ENCODE measurements at places on chromosomes 13 and 19. TPM values are rescaled to one million over a fixed set of nuclear protein-coding genes. Genes with fewer than 3 reads are reported as not detected.

- no peak for DNase-seq
Observed at GRCh38 chr13:30714629-30715371, 20.5 kb upstream of the ALOX5AP start.

DNA sequence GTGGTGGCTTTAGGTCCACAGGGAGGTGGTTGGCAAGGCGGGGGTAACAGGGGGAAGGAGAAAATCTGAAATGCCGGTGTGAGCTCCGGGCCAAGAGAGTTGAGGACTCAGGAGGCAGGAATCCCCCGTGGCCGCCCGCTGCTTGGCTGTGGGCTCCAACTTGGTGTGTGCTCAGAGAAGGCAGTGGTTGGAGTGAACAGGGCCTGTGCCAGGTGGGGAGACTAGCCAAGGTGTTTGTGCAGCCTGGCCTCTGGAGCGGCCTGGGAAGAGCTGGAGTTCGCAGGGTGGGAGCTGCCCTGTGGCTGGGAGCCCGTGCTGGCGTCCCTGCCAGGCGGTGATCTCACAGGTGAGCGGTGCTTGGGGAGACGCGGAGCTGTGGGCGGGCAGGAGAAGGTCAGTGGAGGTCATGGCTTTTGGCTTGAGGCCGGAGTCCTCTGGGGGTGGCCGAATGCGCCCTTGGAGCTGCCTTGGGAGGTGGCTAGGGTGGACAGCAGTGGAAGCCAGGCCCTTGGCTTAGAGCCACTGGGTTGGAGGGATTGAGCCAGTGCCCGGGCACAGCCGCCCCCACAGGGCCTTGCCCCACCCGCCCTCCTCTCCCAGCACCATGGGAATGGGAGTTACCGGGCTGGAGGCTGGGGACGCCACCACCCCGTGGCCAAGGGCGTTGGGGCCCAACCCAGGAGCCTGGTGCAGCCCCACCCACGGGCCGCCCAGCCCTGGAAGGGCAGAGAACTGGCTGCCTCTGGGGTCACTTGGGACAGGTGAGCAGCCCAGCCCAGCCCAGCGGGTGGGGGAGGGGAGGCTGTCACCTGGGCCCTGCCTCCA is 7.1 kb upstream of the CIRBP start:
- DNase-seq, result no peak

DNA sequence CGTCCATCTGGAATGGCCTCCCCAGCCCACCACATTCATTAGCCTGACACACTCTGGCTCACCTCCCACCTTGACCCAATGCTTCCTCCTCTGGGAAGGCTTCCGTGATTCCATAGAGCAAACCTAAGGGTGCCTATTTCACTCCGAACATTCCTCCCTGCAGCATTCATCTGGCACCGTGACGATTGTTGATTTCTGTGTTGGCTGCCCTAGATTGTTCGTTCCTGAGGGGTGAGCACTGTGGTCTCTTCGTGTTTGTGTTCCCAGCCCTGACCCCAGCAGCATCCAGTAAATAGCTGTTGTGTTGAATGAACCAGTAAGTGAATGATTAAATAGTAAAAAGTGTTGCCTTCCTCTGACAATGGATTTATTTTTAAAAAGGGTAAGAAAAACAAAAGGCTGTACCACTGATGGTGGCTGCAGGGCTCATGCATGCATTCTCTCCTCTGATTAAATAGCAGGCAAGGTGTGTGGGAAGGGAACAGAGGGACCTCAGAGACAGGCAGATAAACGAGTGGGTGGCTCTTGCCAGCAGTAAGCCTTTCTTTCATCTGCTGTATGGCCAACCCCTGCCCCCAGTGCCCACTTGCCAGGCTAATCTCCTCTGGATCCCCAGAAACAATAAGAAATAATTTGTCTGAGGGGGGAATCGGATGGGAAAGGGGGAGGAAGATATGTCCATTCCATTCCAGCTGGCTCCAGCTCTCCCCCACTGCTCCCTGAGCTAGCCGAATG is 48.4 kb upstream of the CACNA1A start:
- DNase-seq, result no peak

DNA sequence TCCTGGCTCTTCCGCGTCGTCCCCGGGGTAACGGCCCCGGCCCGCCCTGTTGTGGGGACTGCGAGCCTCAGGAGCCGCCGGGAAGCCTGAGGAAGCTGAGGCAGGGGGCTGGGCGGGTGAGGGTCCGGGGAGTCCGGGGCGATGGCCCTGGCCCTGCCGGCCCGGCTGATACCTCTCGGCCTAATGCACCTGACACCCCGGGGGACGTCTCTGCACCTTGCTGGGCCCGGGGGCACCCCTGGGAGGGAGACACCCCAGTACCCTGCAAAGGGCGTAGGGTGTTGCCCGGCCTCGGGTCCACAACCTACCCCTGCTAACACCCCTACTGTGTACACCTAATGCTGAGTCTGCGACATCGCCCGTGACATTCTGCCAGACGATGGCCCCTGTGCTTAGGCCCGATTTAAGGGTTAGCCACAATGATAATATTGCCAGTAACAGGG is 410 bp downstream of the PIN1 start:
- peak; percentile 42 for DNase-seq

GRCh38 chr13:19817510-19818158 is 34.9 kb upstream of the PSPC1 start:
- no peak for DNase-seq

DNA sequence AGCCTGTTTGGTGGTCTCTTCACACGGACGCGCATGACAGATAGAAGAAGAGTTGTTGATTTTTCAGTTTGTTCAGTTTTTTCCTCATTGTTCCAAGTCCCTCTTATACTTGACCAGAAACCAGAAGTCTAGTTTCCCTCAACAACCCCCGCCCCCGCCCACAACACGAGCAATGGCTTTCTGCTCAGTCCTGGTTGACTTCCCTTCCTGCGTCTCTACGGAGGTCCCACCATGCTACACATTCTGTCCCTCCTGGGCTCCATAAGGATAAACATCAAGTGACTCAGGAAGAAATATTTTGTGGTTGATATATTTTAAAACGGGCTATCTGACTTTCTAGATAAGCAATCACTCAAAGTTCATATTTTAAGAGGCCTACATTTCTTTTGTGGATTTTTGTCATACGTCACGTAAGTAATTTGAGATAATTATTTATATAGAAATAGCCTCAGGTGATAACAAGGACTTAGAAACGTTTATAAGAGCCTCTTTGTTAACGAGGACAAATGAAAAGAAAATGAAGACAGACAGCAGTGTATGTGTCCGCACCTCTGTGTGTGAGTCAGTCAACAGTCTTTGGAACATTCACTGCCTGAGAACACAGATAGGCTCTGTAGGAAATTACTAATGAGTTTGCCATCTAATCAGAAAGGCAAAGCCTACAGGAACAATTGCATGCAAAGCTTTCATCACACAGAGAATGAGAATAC is 214.4 kb downstream of the RAP2A start:
- DNase-seq, result no peak

KLHL1 gene
- not detected for total RNA-seq

DNA sequence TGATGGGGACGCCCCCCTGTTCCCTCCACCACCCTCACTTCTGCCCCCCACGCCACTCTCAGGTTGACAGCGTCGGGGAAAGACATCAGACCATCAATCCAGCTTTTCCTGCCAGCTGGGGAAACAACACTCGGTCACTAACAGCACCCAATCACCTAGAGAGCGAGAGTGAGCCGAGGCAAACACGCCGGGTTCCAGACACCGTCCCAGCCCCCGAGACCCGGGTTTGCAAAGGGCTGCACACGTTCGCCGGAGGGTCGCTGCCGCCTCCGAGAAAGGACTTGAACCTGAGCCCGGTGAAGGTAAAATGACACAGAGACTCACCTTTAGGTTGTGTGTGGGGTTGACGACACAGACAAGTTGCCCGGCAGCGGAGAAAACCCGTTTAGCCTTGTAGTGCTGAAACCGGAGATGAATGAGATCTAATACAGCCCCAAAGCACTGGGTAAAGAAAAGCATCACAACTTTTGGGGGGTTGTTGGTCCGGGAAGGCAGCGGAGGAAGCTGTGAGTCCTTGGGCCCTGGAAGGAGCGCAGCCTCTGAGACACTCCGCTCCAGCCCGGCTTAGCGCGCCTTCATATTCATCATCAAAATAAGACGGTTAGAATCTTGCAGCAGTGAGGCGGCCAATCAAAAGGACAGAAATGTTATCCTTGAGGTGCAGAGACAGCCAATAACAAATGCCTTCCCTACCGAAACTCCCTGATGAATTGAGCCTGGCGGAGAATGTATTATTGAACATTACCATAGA is at the start of gene SIAH3:
TSS of gene SIAH3 (minus strand) at position 583 of the 751 bp plus-strand sequence. CDS start at position 459, 124 bp downstream.
- DNase-seq, result peak; percentile 37

DNA sequence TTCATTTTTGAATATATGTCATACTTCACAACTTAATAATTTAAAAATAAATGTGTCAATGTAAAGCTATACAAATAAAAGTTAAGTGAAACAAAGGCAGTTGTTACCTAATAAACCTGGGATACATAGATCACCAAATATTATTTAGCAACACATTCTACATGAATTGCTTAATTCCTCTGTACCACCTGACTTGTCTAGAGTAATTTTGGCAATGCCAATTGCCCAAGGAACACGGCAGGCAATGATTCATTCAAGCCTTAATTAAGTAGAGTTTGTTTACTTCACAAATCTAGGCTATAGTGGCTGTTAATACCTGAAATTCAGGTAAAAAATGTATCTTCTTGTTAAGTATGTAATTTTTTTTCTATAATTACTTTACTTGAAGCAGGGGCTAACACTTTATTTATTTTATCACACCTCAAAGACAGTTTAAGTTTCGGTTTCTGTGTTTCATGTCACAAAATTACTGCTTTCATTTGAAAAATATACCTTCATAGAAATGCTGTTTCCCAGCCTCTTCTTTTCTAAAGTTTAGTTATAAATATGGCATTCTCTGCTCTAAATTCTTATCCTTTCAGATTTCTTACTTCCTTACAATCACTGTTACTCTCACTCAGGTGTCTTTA is 705.7 kb downstream of the SLITRK5 start:
- no peak for DNase-seq

- DNase-seq, result no peak
Observed at GRCh38 chr13:42732073-42732472, 49.3 kb upstream of the FAM216B start.

DNA sequence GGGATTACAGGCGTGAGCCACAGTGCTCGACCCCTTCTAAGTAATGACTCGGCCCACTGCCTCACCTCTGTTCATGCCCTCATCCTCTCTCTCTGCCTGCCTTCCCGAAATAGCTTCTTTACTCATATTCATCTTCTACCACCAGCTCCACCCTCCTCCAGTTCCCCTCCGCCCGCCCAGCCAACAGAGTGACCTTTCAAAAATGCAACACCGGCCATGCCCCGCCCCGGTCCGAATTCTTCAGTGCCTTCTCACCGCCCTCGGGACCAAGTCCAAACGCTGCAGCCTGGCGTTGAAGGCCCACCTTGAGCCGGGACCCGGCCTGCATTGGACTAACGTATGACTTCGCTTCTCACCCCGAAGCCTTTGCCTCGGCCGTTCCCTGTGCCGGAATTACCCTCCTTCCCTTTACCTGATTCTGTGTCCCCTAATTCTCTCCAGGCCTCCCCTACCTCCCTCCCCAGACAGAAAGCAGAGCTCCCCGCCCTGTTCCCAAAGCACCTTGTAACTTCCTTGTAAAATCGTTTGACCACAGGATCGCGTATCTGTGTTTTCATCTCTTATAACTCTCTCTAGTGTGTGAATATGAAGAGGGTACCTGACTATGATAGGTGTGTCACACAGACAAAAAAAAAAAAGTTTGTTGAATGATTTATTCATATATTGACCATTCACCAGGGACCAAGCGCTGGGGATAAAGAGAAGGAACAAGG is 8.1 kb upstream of the MUC16 start:
- DNase-seq, result no peak

- no peak for DNase-seq
Observed at GRCh38 chr19:40717880-40718773, 1.2 kb downstream of the ITPKC start.

GRCh38 chr13:110850840-110851239 is 64.0 kb downstream of the ANKRD10 start:
- no peak for DNase-seq

GRCh38 chr19:29337029-29337428 is 124.1 kb upstream of the UQCRFS1 start:
- DNase-seq, result no peak

DNA sequence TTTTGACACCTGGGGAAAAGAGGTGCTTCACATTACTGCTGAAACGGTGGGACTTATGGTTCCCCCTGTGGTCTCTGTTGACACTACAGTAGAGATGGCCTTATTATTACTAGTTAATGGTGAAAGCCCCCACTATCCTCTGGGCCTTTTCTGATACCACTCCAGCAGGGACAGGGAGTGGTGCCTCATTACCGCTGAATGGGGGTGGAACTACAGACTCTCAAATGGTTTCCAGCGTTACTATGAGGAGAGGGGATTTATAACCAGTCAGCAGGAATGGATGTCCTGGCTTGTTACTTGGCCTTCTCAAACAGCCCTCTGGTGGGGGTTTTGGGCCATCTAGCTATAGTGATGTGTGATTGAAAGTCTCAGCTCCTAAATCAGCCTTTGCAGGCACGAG is 96.7 kb upstream of the DIAPH3 start:
- no peak for DNase-seq

DNA sequence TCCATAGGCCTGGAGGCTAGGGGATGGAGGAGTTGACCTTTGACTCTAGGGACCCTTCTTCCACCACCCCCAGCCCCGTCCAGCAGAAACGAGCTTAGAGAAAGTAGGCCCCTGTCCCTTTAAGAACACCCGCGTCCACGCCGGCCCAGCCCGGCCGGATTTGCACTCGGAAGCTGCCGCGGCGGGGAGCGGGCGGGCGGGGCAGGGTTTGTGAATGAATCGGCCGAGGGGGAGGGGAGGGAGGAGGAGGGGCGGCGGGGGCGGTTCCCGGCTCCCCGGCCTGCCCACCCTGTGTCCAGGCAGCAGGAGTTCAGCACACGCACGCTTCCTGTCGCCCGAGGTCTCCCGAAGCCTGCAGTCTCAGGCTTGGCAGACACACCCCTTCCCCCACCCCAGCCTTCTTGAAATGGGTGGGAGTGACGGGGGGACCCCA is 1.5 kb downstream of the UNC13A start:
- DNase-seq, result no peak

ZNF563 gene
- 5.2 TPM for total RNA-seq

DNA sequence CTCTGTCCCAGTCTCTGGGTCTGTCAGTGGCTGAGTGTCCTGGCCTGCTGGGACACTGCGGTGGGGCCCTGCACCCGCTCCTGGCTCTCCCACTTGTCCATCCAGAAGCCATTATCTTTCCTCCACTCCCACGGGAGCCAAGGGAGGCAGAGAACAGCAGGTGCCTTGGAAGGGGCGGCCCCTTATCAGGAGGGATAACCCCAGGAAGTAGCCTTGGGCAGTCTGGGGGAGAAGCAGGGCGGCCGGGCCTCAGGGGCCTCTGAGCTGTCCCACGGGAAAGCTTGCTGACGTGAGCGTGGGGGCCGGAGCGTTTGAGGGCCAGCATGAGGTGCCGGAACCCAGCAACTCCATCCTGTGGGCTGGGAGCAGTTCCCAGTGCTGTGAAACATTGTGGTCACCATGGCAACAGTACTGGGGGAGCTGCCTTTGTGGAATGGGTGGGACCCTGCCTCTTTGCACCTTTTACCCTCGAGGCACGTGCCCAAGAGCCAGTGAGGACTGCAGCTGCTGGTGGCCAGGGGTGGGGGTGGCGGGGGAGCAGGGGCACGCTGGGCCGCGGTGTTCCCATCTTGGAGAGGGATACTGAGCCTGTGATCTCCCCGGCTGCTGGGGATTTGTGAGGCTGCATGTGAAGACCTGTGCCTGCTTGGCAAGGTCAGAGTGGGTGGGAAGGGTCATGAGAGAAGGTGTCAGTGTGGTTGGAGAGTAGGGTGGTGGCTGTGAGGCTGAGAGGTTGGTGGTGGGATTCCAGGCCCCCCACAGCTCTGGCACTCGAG is 20.9 kb downstream of the KLHL26 start:
- no peak for DNase-seq

- DNase-seq, result no peak
Observed at GRCh38 chr19:46955813-46956371, 63.7 kb upstream of the NPAS1 start.

Data from activated naive CD8-positive, alpha-beta T cell treated with anti-CD3 and anti-CD28 coated beads, Interleukin-2, amount 10 ng/mL, durations not matched to agents 7 days and 5 days (primary cell).